ENCODE measurements at places on chromosomes 1 and 21.

DNA sequence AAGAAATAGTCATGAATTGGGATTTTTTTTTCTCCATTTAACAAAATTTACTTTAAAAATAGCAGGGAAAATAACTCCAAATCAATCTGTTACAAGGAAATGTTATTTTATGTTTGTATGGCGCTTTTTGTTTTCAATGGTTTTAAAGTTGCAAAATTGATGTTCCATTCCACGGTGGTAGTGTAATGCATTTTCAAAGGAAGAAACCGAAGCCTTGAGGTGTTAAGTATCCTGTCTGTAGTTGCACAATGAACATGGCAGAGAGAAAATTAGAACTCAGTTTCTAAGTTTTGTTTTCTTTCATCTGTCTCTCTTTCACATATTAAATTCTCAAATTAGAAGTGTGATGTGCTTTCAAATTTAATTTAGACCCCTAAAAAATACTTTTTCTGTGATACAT is 841.8 kb downstream of the USP25 start:
- no peak for DNase-seq

DNA sequence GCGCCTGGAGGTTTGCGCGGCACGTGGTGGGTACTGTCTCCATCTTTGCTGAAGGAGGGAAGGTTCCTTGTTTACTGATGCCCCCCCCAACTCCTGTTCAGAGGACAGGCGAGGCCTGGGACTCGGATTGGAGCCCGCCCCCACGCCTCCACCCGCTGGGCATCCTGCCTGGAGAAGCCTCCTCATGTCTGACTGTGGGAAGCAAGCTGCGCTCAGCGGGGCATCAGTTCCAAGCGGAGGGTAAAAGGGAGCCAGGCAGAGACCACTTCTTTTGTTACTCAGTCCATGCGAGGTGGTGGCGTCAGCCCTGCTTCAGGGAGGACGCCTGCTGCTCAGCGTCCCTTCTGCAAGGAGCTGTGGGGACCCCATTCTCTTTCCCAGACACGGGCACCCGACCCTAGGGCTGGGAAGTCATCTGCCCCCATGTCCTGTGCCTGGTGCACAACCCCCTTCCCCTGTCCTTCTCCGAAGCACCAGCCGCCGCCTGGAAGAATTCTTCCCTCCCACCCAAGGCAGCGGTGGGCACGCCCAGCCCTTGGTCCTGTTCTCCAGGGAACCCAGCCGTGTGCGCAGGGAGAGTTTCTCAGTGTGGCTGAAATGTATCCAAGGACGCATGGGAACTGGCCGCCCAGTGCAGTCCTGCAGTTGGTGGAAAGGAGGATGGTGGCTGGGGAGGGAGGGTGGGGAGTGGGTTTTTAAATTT is 414.0 kb downstream of the CAMTA1 start:
- no peak for DNase-seq

GRCh38 chr21:14690886-14691285 is 144.8 kb upstream of the SAMSN1 start:
- no peak for DNase-seq

GRCh38 chr1:147169171-147169570 is 3.1 kb downstream of the PRKAB2 start:
- no peak for DNase-seq

DNA sequence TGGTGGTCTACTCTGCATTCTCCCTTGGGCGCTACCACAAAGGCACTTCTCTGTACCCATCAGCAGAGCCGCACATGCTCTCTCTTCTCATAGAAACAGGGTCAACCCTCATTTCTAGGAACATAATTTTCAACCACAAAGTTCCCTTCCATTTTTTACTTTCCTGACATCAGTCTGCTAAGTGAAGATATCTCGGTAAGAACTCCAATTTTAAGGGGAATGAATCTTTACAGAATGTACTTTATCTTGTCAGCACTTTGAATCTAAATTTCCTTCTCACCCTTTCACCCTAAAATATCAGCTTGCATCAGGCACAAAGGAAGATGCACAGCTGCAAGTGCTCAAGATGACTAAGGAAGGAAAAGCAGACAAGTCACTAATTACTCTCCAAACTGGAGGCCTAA is 545.9 kb downstream of the SMYD3 start:
- DNase-seq, result no peak

DNA sequence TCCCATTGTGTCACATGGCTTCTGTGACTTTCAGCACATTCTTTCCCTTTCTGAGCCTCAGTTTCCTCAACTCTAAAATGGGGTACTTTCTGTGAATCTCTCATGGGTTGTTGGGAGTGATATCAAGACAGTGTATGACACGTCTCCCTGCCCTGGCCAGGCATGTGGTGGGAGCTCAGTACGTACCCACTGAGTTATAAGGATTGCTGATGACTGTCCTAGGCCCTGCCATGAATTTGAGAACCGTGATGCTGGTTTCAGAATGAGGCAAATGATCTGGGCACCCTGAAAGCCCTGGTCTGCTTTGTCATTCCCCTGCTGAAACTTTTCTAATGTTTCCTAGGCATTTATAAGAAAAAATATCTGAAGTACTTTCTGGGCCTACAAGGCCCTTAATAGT is 3.6 kb downstream of the ZNF362 start:
- DNase-seq, result no peak

DNA sequence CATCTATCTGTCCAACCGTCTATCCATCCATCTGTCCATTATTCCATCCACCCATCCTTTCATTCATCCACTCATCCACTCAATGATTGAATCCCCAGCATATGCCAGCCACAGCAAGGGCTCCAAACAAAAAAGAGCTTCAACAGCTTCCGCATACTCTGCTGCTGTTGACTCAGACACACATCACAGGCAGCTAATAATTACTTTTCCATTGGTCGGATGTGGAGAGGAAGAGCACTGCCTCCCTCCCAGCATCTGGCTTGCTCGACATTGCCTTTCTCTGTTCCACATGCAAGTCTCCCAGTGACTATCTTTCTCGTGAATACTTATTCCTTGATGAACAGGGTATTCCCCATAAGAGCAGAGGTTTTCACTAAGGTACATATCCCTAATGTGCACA is 176.5 kb downstream of the HIVEP3 start:
- DNase-seq, result peak; percentile 76

- DNase-seq, result no peak
These were observed 224.2 kb upstream of the RUNX1 start for GRCh38 chr21:35273333-35273732.

DNA sequence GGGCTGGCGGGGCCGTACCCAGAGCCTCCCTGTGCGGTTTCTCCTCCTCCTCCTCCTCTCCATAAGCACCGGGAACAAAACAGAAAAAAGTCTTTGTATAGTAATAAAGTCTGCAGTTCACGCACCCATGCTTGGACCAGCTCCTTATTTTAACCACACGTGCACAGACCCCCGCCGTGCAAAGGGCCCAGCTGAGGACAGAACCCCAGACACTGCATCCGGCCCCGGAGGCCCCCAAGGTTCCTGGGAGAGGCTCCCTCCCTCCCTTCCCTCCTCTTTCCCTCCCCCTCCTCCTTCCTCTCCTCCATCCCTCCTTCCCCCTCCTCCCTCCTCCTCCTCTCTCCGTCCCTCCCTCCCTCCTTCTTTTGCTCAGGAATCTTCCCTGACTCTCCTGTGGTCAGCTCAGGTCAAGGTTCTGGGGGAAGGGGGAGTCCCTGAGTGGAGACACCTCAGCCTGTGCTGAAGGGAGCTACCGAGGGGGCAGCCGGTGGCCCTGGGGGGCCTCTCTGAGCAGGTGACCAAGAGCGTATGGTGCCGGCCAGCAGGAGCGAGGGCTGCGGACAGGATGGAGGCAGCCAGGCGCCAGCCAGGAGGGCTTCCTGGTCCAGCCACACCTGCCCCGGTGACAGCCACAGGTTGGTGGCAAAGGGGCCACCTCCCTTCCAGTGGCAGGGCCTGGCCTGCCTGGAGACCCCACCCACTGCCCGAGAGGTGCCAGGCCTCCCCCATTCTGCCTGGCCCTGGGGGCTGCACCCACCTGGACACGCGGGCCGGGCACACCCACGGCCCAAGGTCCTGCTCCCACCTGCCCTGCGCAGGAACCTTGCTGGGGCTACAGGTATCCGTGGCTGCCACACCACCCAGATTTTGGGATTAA is 3.2 kb upstream of the TTLL10 start:
- DNase-seq, result no peak

DNA sequence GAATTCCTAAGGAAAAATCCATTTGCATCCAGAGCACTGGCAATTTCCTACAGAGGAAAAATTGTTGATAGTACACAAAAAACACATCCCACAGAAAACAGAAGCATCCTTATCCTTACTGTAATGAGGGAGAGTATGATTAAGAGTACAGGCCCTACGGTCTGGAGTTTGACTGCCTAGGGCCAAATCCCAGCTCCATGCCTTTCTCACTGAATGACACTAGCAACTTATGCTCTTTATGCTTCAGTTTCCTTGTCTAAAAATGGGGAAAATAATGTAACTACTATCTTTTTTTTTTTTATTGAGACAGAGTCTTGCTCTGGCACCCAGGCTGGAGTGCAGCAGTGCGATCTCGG is 27.8 kb upstream of the CEP350 start:
- DNase-seq, result no peak

DNA sequence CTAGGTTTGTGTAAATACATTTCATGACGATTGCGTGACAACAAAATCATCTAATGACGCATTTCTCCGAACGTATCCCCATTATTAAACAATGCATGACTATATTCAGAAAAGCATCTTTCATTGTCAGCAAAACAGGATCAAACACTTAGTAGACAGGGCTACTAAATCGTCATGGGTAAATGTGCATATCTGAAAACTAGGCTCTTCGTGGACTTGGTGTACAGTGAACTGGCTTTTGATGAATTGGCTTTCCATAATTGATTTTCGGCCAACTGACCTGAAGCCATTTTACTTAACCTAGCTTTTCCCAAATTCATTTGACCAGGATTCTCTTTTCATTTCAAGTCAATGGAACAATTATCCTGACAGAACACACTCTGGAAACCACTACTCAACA is 665.0 kb downstream of the SMYD3 start:
- no peak for DNase-seq

GRCh38 chr1:6280761-6281451 is 20.0 kb upstream of the GPR153 start:
- no peak for DNase-seq

- DNase-seq, result no peak
These were observed 160.5 kb downstream of the FOXD2 start for GRCh38 chr1:47598357-47598756.

GRCh38 chr1:229102741-229103391 is 168.0 kb upstream of the RAB4A start:
- no peak for DNase-seq

DNA sequence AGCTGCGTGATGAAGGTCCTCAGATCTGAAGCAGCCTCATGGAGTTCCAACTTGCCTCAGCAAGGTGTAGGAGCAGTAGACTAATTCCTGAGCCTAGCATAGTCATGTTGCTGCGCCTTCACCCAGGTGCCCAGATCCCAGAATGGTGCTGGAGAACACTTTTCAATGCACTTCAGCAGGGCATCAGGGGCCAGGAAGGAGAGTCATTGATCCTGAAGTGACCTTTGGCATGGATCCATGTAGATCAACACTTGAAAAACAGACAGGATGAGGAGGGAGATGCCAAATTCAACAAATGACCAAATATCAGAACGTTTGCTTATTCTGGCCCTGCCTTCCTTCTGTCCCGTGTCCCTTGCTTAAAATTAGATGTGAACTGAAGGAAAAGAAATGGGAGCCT is 91.9 kb downstream of the LEPR start:
- no peak for DNase-seq

DNA sequence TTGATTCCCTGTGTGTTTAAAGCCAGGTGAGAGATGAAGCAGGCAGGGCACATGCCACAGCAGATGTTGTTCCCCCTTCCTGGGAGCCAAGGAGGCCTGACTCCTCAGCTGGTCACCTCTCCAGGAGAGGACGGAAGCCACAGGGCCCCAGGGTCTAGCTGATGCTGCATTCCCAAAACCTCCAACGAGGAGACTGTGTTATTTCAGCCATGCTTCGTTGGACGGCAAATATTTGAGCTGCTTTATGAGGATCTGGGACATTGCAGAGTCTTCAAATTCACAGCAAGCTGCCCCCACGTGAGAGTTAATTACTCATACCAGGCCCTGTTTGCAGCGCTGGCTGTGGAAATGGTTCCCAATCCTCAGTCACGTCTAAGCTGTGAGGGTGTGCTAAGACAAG is 85.3 kb downstream of the CDC7 start:
- no peak for DNase-seq

- DNase-seq, result no peak
These were observed 28.3 kb upstream of the PEF1 start for GRCh38 chr1:31672986-31673385.

GRCh38 chr1:28591708-28592320 is at the start of gene RAB42:
TSS of gene RAB42 (plus strand) at chr1:28592265. CDS start at chr1:28592512, 247 bp downstream.
- no peak for DNase-seq

DNA sequence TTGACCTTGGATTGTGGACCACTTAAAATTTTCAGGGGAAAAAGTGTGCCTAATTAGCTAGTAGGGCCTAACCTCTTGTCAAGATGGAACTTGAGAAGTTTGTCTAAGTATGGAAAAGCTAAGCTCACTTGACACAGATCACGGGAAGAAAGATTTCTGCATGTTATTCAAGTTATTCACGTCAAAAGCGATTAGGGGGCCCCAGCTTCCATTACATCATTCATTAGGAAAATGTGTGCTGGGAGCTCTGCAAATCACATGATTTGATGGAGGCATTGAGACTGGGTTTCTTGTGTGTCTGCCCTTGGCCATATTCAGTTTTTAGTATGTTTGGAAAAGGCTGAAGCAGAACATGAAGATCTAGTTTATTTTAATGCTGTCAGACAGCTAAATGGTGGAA is 15.5 kb upstream of the POGZ start:
- no peak for DNase-seq

DNA sequence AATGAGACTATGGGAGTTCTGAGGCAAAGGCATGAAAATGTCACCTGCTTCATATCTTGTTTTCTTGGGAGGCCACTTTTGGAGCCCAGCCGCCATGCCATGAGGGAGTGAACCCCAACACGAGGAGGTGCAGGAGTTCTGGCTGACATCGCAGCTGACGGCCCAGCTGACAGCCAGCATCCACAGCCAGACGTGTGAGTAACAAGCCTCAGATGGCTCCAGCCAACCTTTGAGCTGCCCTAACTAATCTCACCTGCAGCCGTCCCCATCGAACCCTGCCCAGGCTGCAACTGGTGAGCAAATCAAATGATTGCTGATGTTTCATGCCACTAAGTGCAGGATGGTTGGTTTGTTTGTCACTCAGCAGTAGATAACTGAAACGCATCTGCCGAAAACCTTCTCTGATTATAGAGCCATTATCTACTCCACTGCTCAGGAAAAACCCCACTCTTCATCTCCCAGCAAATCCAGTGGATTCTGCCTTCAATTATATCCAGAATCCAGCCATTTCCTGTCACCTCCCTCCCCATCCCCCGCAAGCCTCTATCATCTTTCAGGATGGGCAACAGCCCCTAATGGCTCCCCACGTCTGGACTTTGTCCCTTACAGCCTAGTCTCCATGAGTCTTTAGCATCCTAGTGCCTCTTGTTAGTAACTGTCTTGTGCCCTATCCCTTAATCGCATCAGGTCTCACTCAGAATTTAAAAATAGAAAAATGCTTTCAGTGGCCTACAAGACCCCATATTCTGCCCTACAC is 18.5 kb upstream of the RAB4A start:
- no peak for DNase-seq

GRCh38 chr1:160639652-160640051 is 7.2 kb downstream of the SLAMF1 start:
- DNase-seq, result no peak
